ENCODE measurements at places on chromosomes 1 and 21.

DNA sequence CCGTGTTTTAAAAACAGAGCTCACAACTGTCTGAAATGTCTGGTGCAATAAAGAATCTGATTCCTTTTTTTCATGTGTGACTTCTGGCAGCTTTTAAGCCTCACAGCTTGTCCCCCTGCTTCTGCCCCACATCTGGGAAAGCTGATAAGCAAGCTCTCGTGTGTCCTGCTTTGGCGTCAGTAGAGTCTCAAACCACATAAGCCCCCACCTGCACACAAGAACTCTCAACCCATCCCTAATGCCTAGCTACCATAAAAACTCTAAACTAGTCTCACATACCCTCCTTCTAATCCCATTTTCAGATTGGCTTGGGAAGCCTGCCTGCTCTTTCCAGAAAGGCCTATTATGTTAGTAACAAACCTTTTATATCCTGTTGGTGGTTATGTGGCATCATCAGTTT lies 94.6 kb upstream of the DAB1 start:
- DNase-seq = no peak

GRCh38 chr1:181095763-181096184 lies 7.3 kb downstream of the IER5 start:
- DNase-seq = no peak

DNA sequence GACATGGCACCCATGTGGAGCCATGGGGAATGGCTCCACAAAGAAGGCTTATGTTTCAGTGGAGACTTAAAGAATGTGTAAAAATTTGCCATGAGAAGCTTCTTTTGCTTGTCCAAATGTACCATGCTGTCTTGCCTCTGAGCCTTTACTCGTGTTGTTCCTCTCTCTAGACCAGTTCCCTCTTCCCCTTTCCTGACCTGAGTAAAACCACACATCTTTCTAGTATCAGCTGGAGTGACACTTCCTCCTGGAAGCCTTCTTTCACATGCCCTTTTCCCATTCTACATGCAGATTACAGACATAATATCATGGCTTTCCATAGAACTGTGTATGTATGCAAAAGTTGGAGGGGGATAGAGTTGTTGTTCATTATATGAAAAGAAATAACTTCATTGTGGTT lies 13.6 kb upstream of the GPX7 start:
- no peak for DNase-seq

DNA sequence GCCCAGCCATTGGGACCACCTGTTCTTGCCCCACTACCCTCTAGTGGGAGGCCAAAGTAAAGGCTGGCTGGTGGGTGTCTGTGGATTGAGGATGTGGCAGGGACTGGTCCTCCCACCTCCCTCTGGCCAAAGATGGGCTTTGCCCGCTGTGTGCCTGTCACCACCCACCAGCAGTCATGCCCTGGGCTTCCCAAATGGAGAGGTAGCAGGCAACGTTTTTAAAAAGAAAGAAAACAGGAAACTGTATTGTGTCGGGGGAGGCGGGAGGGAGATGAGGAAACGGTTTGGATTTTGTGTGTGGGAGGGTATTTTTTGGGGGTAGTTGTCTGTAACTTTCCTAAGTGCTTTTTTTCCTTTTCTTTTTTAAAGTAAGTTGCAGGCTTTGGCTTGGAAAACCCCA lies 30.1 kb downstream of the SZRD1 start:
- DNase-seq = no peak

- DNase-seq = no peak
Measured at GRCh38 chr1:117372863-117373412, 5.7 kb downstream of the MAN1A2 start.
